ENCODE measurements at places on chromosomes 3 and 15.
A peak's percentile ranks its signal among the peaks of the same experiment; 100 is the strongest.

GRCh38 chr3:43455233-43455632 is 166.6 kb downstream of the ANO10 start:
- DNase-seq, result peak; percentile 76

DNA sequence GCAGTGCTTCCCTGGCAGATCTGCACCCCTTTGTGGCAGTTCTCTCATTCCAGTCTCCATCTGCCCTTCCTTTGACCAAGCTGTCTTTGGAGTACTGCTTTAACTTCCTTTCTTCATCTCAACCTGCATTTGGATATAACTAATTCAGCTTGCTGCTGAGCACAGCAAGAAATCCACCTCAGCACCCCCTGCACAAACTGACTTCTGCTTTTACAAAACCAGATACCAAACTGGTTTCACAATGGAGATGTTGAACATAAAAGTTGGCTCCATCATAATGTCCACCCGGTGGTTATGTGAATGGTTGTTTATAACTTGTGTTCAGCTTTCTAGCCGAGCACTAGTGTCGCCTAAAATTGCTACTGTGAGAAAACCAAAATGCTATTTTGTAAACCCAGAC is 341.1 kb upstream of the SEMA6D start:
- no peak for DNase-seq

DNA sequence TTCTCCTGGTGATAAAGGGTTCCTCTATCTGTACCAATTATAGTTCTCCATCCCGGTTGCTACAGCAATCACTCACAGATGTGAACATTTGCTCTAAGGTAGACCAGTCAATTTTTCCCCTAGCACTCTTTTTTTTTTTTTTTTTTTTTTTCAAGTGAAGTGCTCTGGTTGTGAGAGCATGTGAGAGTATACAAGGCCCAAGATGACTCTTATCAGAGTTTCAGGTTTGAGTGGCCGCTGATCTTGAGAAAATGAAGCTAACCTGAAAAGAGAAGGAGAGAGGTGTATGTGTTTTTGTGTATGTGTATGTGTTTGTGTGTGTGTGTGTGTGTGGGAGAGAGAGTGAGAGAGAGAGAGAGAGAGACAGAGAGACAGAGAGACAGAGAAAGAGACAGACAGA is 44.4 kb upstream of the OTOL1 start:
- no peak for DNase-seq

DNA sequence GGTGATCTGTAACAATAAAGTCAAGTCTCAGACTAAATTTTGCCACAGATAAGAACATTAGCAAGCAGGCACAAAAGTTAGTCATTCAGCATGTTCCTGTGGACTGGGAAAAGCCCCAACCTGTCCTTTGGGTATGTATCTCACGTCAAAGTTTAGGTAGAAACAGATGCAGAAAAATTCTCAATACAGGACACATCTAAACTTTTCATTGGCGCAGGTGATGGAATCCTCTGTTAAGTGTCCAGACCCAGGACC is 120.6 kb downstream of the ATG7 start:
- DNase-seq, result no peak

DNA sequence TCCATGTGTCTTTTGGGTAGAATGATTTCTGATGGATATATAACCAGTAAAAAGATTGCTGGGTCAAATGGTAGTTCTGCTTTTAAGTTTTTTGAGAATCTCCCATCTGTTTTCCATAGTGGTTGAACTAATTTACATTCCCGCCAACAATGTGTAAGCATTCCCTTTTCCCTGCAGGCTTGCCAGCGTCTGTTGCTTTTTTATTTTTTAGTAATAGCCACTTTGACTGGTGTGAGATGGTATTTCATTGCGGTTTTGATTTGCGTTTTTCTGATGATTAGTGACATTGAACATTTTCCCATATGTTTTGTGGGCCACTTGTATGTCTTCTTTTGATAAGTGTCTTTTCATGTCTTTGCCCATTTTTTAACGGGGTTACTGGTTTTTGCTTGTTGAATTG is 36.3 kb upstream of the MB21D2 start:
- no peak for DNase-seq

GRCh38 chr15:39239562-39239961 is 341.3 kb upstream of the THBS1 start:
- peak; percentile 61 for DNase-seq

DNA sequence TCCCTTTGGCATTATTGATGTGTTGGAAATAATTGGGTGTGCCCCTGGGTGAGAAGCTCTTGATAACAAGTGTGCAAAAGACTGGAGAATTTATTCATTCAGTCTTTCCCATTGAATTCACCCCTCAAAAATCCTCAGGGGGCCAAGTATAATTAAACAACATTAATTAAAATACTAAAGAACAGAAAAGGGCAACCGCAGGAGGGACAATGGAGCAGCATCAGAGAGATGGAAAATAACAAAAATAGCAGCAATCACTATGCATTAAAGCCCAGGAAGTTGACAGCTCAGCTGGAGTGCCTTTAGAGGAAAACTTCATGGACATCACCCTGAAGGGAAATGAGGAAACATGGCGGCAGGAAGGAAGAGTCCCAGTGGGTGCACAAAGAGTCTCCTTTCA is 227.6 kb downstream of the MINAR1 start:
- no peak for DNase-seq

DNA sequence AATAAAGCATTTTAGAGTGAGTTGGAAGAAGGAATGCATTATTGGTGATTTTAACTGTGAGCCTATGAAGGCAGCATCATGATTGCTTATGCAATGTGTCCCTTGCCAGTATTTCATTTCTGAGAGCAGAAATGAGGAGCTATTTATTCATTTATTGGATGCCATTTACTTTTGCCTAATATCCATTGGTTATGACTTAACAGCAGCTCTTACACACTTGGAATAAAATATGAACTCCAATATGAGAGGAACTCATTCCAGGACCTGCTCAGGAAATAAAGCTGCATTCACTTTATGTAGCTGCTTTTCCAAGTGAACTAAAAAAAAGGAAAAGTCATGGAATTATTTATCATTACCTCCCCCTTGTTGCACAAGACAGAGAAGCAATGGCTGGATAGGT is 280.1 kb downstream of the LRTM1 start:
- DNase-seq, result no peak

DNA sequence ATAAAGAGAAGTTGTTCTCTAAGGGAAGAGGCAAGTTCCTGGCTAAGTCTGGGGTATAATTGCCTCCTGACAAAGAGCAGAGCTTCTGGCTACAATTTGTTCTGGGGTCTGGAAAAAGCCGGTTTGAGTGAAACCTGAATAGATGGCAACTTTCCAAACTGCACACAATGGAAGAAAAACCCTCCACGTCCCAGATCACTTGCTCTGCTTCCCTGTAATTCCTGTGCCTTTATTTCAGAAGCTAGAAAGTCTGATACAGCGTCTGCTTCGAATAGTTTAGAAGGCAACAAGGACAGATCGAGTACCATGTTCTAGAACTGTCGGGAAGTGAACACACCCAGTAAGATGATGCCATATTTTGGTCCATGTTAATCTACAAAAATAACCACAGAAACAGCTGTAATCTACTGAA is 1.6 kb upstream of the WDR82 start:
- DNase-seq, result peak; percentile 35
